ENCODE measurements at places on chromosomes 11 and 22.

- no peak for DNase-seq
These were observed 46.1 kb upstream of the HSPA8 start for GRCh38 chr11:123107945-123108495.

GRCh38 chr11:4066910-4067309 lies 27.7 kb upstream of the RRM1 start:
- no peak for DNase-seq

DNA sequence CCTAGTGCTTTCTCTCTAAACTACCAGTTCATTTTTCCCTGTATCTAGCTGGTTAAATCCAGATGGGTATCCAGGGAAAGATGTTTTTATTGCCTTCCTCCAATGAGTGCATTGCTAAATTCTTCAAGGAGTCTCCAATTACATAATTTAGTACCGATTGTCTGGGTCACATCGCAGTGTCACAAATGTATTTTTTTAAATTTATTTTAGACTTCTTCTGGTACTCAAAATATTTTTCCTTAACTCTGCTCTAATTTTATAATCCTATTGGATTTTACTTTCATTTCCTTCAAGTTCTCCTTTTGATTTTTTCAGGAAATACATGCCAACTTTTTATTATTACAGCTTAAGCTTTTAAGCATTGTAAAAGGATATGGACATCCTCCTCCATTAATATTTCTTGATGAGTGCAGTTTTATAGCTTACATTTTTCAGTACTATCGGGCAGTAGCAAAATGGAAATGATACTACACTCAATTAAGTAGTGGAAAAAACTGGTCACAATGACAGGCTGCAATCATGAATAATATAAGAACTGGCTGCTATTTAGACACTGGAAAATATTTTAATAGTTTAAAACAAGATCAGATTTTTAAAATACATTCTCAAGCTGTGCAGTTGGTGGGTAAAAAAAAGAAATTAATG lies 20.3 kb downstream of the BBOX1 start:
- no peak for DNase-seq

DNA sequence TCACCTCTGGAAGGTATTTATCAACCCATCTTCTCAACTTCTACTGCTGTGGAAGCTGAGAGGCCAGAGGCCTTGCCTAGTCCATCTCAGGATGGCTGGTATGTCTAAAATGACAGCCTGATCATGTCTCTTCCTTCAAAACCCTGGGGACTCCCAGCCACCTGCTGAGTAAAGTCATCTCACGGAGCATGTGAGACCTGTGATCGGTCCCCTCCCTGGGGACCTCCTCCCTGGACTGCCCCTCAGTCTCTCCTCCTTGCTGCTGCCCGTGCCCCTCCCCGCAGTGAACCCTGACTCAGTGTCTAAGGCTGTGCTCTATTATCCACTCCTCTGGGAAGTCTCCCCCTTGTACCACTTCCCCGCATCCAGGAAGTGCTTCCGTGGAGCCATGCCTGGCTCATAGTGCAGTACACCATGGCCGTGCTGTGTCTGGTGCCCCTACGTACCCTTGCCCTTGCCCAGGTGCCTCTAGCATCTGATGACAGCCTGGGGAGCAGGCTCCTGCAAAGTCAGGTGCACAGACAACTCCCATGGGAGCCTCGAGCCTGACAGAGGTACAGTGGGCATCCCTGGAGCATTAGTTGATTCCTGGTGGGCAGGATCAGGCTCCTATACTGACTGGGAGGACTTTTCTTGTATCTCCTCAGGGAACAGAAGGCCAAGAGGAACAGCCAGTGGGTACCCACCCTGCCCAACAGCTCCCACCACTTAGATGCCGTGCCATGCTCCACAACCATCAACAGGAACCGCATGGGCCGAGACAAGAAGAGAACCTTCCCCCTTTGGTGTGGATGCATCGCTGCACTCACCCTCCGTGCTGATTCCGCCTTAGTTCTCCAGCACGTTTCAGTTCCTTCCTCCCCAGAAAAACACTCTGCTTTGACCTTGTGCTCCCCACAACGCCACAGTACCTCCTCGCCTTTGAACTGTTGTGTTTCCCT lies 13.8 kb downstream of the SMARCB1 start:
- DNase-seq = no peak

- DNase-seq = no peak
These were observed 13.1 kb downstream of the PACS1 start for GRCh38 chr11:66082946-66083698.

GRCh38 chr11:125192717-125193415 lies 28.3 kb downstream of the PKNOX2 start:
- no peak for DNase-seq

GRCh38 chr11:16792426-16792825 lies 54.0 kb downstream of the C11orf58 start:
- DNase-seq = no peak

DNA sequence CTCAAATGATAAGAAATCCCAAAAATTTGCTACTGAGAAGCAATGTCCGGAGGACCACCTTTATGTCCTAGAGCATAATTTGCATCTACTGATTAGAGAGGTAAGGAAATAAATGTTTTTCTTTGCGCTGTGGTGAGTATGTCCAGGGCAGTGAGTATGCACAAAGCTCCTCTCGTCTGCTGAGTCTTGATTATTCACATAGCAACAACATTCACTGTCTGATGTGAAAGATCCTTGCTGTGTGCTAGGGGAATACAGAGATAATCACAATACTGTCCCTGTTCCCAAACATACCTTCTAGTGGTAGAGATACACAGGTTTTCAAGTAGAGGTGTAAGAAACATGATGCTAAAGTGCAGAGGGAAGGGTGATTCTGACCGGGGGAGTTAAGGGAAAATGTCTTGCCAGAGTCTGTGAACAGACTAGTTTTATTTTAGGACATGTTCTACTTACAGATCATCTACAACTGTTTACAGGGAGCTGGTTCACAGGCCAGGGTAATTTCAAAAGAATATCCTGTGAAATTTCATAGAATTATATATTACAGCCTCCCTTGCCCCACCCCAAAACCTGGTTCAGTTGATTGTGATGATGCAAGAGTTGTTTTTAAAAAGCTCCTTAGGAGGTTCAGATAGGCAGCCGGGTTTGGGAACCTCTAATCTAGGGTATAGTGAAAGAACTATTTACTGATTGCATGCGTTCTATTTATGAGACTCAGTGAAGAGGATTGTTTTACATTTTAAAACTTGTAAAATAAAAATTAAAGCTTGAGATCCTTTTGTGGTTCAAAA lies 12.6 kb downstream of the MED17 start:
- DNase-seq = no peak

- no peak for DNase-seq
These were observed 33.3 kb downstream of the DENND5A start for GRCh38 chr11:9231848-9232177.

DNA sequence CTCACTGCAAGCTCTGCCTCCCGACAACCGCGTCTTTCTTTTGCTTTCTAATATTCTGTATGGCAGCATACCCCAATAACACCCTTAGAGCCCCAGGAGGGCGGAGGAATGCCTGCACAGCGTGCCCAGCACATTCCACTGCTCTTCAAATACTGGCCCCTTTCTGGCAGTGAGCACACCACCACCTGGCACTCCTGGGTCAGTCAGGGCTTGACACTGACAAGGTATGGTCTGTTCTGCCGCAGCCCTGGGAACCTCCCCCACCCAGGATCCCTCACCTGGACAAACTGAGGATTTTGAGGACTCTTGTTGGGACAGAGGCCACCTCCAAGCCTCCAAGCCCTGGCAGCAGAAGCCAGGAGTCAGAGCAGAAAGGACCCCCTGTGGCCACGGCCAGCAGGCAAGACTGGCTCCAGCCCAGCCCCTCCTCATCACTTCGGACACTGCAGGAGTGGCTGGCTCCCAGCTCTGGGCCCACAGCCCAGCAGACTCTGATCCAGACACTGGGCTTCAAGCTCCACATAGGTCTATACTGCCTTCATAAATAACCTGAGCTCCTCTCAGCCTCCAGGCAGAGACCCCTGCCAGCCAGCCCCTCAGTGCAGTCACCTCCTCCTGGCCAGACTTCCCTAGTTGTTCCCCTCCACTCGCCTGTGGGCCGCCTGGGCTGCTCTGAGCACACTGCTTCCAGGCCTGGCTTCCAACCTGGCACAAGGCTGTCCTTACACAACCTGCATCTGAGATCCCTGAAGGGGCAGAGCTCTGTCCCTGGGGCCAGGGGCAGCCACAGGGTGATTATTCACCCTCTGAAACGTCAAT lies 14.5 kb downstream of the CARS1 start:
- DNase-seq = no peak

DNA sequence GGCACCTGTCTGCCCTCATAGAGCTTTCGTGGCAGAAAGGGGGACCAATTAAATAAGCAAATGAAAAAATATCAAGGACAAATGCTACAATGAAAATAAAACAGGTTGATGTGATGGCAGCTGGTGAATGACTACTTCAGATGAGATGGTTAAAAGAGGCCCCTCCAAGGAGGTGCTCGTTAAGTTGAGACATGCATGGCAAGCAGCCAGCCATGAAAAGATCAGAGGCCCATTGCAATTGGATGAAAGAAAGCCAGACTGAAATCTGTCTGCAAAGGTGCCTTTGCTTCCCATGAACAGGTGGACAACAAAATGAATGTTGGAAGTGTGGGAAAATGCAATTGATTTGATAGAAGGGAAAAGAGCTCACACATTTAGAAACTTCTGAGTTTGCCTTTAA lies 848 bp upstream of the TRPC6 start:
- no peak for DNase-seq

DNA sequence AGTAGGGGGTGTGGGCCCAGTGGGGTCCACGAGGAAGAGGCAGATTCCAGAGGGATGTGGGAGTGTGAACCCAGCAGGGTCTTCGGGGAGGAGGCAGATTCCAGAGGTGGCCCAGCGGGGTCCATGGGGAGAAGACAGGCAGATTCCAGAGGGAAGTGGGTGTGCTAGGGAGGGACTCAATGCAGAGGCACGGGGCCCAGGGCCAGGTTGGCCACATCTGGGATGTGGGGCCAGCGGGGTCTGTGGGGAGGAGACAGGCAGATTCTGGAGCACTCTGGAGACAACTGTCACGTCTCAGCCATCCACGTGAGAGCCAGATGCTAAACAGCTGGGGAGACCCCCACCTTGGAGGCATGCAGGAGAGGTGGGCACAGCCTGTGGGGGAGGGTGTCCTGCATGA lies 582.6 kb downstream of the TBC1D22A start:
- no peak for DNase-seq

DNA sequence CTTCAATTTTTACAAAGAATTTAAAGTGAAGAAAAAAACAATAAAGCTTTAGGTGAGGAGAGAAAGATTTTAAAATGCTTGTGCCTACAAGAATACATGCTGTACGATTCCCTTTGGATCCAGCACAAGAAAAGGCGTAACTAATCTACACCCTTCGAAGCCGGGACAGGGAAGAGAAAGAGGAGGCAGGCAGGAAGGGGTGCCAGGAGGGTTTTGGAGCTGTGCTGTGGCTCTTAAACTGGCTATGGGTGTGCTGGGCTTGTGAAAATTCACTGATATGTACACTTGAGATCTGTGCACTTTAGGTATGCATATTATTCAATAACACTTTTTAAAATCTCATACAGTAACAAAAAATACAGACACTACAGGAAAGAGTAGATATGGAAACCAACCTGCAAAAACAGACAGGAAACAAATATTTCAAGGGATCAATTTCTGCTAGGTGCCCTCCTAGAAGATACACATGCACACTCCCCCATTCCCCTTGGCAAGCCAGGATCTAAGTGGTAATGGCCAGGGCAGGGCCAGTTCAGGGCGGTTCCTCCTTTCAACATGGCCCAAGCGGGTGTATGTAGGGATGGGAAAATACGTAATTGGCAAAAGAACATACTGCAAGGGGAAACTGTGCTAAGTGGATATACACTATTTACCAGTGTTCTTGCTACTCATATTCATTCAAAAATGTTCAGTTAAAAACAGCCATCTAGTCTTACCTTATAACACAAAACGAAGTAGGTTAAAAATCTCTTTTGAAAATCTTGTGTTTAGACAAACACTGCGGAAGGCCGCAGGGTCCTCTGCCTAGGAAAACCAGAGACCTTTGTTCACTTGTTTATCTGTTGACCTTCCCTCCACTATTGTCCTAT lies 54.2 kb downstream of the PACSIN2 start:
- no peak for DNase-seq

GRCh38 chr22:46150034-46150654 lies at the start of gene PPARA:
Gene PPARA, plus strand, starts transcription at chr22:46150526. Its CDS starts 47,858 bp downstream, at chr22:46198384.
- no peak for DNase-seq

- DNase-seq = no peak
These were observed 72.0 kb downstream of the SYN3 start for GRCh38 chr22:32985899-32986765.

DNA sequence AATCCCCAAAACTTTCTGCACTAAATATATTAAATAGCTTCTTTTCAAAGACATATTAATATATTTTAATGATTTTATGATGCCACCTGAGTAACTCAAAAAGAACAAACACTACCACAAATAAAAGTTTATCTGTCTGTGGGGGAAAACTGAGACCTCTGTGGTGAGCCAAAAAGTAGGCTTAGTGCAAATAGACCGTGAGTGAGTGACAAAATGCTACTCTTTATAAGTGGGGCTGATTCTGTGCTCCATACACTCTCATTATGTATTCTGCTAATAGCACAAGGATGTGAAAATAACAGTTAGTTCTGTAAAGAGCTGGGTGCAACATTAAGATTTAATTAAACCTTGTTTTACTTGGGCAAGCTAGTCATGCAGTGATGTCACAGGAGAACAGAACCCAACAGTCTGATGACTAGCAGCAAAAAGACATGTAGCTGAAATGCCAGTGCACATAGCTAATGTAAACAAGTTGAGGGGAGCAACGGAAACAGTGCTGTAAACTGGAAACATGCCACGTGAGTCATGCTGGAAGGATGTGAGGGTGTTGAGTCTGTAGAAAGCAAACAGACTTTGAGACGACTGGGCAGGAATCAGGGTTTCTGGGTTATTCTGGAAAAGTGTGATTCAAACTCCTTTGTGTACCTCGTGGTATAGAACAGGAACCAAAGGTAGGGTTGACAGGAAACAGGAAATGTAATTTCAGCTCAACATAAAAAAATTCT lies 1130.4 kb downstream of the LRRC4C start:
- DNase-seq = no peak

DNA sequence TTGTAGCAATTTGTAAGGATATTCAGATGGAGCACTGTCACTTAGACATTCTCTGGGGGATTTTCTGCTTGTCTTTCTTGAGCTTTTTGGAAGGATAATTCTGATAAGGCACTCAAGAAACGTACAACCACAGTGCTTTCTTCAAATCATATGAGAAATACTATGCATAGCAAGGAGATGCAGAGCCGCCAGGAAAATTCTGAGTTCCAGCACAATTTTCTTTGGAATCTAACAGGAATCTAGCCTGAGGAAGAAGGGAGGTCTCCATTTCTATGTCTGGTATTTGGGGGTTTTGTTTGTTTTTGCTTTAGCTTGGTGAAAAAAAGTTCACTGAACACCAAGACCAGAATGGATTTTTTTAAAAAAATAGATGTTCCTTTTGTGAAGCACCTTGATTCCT lies 9.9 kb downstream of the PRSS23 start:
- no peak for DNase-seq

GRCh38 chr22:48882636-48883200 lies 945.0 kb downstream of the BRD1 start:
- no peak for DNase-seq
